ENCODE measurements at places on chromosomes 1 and 21.

GRCh38 chr1:152035539-152036266 lies 1.1 kb downstream of the S100A11 start:
- no peak for DNase-seq

GRCh38 chr1:230427981-230428380 lies 1.8 kb upstream of the PGBD5 start:
- DNase-seq, result no peak

DNA sequence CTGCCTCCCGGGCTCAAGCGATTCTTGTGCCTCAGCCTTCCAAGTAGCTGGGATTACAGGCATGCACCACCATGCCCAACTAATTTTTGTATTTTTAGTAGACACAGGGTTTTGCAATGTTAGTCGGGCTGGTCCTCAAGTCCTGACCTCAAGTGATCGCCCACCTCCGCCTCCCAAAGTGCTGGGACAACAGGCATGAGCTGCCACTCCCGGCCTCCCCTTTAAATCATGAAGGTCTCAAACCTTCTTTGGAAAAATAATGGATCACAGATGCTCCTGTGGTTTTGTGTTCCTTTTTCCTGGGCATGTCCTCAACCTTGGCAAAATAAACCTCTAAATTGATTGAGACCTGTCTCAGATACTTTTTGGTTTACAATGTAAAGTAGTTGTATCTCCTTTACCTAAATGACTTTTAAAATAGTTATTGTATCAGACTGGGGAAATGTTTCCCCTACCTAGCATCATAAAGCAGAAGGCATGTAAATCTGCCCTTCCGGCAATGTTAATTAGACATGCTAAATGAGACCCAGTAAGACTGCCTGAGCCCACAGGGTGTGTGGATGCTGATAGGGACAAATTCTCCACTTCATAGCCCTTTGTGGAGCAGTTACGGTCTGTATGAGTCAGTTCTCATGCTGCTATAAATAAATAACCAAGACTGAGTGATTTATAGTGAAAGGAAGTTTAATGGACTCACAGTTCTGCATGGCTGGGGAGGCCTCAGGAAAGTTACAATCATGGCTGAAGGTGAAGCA lies 27.8 kb downstream of the CBR1 start:
- DNase-seq, result no peak

- DNase-seq, result no peak
Measured at GRCh38 chr1:101108111-101108500, 82.5 kb upstream of the DPH5 start.

DNA sequence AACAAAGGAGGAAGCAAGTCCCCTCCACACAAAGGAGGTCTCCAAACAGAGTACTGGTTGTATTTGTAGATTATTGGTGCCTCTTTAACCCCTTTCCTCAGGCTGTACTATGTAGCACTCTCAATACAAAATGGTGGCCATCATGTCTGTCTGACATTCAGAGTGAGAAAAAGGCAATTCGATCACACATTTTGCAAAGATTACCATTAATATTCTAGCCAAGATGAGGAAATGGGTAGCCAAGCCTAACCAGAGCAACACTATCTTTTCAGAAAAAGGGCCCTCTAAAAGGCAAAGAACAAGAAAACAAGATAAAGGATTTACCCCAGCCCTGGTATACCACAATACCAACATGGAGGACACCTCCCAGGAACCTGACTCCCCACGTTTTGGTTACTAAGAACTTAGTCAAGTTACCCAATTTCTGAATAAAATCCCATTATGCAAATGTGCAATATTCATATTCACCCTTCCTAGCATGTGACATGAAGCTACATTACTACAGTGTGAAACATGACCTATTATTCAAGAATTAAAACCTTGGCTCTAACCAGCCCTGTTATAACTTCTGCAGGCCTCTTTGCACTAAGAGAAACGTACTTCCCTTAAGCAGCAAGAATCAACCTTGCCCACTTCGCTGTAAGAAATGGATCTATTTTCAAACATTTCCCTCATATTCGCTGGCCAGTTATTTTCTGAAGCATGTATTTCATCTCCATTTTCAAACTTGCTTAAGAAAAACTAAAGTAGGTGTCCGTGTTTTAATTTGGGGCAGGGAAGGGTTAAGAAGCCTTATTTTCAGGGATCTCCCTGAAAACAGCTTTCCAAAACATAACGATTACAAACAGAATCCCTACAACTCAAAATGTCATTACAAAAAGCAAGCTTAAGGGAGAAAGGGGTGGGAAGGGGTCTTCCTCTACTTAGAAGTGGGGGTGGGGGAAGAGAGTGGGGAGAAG lies 2.1 kb downstream of the KDM5B start:
- no peak for DNase-seq

DNA sequence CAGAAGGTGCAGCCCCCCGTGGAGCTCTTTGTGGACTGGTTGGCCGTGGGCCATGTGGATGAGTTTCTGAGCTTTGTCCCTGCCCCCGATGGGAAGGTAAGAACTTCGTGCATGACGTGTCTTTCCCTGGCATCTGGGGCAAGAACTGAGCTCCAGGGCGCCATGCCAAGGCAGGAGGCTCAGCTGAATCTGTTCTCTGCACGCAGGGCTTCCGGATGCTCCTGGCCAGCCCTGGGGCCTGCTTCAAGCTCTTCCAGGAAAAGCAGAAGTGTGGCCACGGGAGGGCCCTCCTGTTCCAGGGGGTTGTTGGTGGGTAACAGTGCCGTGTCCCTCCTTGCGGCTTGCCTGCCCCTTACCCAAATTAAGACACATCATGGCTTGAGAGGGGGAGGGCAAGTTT lies 27.7 kb downstream of the PADI3 start:
- DNase-seq, result no peak

- DNase-seq, result no peak
Measured at GRCh38 chr1:43550598-43551246, 20.0 kb downstream of the PTPRF start.

DNA sequence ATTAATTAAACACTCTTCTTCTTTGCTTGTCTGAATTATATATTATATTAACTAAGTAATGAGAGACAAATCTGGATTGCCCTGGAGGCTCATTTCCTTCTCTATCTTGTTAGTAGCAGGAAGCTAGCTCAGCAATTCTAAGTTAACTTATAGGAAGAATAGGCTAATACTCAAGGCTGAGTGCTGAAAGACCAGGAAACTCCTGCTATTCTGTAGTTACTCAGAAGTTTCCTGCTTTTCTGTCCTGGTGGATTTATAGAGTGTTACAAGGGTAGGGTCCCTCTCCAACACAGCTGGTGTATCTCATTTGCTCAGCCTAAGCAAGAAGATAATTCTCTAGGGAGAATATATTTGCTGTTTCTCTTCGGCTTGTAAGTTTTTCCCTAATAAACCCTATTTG lies 29.2 kb downstream of the HSPA13 start:
- no peak for DNase-seq

DNA sequence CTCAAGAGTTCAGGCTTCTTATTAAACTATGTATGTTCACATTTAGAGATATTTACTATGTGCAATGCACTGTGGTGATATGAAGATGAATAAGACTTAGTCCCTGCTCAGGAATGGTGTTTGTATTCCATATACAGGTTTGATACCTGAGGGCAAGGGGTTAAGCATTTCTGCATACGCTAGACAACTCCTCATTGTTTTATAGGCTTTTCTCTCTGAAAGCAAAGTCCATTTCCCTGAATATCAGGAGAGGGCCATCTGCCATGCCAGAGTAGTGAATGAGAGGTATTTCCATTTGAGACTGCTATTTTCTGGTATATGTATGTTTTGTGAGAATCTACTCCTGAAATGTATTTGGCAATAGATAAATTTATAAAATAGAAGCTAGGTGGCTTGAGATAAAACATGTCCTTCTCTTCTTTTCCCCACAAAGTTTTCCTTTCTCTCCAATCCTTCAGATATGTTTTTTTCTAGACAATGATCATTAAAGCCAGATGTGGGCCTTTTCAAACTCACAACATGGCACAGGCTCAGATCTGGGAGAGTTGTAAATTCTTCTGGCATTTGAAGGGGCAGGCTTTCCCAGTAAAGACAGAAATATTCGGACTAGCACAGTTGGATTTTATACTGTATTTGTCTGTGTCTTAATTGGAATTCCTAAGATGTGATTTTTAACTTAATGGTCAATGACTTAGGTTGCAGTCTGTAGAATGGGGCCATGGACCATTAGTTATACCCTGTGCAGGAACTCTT lies 73.3 kb upstream of the WDR26 start:
- no peak for DNase-seq

DNA sequence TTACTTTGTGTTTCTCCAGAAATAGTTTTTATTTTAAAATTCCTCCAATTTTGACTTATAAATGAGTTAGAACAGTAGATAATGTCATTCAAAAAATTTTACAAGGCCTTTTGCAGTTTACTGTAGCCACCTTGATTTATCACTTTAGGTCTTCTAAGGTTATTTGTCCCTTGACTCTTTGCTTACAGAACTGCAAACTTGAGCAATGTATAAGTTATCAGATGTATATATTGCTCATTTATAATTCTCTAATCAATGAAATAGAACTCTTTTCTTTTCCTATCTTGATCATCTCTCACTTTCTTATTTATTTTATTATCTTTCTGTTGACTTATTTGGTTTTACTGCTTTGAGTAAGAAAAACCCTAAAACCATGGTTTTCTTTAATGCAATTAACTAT lies 5.8 kb upstream of the SPTA1 start:
- DNase-seq, result no peak

DNA sequence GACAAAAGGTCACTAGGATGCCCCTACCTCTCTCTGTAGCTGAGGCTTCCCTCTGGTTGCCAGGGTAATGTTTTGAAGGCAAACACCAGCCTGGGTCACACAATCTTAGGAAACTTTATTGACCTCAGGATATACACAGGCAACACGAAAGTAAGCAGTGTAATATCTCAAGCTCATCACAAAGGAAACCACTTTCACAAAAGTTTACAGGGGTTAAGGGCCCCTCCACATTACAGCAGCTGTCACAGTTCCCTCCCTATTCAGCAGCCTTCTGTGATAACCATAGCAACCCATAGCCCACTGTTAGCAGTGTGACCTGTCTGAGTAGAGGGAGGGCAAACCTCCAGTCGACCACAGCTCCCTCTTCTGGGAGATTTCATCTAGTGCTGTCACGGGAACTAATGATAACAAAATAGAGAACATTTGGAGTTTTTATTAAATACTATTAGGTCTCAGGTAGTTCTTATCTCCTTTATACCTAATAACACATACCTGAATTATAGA lies 149.8 kb downstream of the PTPRC start:
- DNase-seq, result peak; percentile 27

All from activated CD8-positive, alpha-beta T cell treated with anti-CD3 and anti-CD28 coated beads, Interleukin-2, amount 10 ng/mL, durations not matched to agents 7 days and 5 days (primary cell).